PC-9 (cell line): ENCODE measurements at places on chromosomes 2 and 18. TPM values are rescaled to one million over a fixed set of nuclear protein-coding genes. Genes with fewer than 3 reads are reported as not detected.

MYO5B gene
- 23.3 and 25.4 TPM in 2 replicates for total RNA-seq

GRCh38 chr2:152071092-152071491 is 27.8 kb downstream of the CACNB4 start:
- no peak for DNase-seq

DNA sequence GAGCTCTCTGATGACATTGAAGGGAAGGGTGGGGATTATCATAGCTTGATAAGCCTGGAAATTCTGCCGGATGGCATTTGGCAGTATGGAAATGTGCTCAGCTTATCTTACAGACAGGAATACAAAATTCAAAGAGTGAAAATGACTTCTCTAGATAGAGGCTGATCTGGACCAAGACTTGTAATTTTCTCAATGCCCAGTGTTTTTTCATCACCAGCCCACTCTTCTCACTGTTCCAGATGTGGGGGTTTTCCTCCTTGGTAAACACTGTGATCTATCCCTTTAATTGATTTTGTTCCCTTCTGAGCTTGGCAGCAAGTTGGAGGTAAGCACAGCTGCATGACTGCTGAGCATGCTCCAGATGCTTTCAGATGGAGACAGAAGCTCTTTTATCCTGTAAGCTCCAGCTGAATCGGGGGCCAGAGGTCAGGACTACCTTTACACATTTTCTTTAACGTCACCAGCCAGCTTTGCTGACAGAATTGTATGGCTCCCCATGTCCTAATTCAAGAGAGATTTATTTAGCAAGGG is 287.4 kb upstream of the TCF4 start:
- no peak for DNase-seq

- DNase-seq: no peak
Measured at GRCh38 chr18:8717011-8717770, 11.8 kb downstream of the MTCL1 start.

PGAP1 gene
- total RNA-seq: 5.1 and 6.5 TPM in 2 replicates

- DNase-seq: no peak
Measured at GRCh38 chr2:164903204-164903603, 52.1 kb downstream of the SLC38A11 start.

TUBA4A gene
- 118 and 157 TPM in 2 replicates for total RNA-seq

DNA sequence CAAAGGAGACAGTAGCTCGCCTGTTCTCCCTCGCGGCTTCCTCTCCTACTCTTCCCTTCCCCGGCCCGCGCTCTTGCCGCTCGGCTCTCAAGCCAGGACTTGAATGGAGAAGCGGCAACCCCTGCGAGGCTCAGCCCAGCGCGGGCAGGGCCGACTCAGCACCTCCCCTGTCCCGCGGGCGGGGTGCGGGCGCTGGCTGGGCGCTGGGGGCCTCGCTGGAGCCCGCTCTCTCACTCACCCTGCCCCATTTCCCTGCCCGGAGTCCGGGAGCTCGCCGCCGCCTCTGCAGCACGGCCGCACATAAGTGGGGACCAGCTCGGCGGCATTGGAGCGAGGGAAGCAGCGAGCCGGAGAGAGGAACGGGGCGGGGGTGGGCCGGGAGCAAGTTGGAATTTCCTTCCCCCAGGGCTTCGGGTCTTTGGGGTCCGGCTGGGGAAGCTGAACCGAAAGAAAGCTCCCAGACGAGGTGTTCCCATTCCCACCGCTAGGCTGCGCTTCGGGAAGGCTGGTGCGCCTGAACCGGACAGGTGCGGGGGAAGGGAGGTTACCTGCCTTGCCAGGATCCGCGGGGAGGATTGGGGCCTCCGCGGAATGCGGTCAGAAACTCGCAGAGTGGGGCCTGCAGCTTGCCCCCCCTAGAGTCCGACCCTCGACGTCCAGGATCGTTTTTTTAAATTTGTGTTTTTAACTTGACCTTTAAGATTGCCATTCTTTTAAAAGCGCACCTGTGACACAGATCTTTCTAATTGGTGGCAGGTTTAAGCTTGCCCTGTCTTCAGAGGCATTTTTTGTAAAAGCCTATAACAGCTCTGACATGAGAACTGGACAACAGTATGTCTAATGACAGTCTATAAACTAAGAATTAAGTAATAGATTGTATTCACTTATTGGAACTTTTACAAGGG is at the start of gene COBLL1:
COBLL1 (minus strand) TSS at position 105 of the 905 bp plus-strand sequence. CDS start 627 bp downstream, outside the sequence.
- DNase-seq: peak; percentile 75

DNA sequence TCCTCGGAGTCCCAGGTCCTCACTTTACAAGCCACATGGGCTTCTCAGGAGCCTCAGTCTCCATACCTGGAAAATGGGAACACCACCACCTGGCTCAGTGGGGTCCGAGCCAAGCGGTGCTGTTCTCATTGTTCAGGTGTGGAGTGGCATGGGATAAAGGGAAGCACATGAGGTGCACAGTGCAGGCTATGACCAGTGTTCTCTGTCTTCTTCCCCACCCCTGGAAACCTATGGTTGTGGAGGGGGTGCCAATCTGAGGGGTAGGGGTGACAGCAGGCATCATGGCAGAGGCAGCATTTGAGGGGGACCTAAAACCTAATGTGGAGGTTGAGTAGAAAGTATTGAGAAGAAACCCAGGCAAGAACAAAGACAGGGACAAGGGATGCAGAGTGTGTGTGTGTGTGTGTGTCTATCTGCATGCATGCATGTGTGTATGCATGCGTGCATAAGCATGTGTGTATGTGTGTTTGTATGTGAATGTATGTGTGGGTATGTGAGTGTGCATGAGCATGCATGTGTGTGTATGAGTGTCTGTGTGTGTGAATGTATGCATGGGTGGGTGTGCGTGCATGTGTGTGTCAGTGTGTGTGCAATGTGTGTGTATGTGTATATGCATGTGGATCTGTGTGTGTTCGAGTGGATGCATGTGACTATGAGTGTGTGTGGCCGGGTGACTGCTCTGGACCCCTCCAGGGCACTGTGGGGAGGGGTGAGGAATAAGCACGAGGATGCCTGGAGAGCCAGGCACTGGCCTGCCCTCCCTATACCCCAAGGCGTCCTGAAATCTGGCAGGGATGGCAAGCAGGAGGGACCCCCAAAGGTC is 4.0 kb downstream of the KIF1A start:
- no peak for DNase-seq

DNA sequence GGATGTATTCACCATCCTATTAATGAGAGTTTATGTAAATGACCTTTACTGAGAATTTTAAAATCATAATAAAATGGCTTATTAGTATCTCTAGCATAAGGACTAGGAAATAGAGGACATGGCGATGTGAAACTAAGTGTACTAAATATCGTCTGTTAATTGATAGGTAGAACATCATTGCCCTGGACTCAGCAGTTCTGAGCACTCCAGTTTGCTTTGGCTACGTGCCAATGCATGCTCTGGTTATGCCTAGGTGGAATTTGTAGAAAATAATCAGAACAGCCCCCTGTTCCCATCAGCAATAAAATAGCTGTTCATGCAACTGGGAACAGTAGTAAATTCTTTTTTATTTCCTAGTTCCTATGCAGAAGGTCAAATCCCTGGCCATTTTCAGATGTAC is 247.8 kb downstream of the DOK6 start:
- no peak for DNase-seq

- DNase-seq: no peak
Measured at GRCh38 chr2:200747668-200748618, 63.8 kb upstream of the BZW1 start.

RGPD3 gene
- total RNA-seq: 0.09 TPM in 1 of 2 replicates, not detected in the other

- no peak for DNase-seq
Measured at GRCh38 chr2:233952335-233952734, 35.2 kb downstream of the TRPM8 start.

DNA sequence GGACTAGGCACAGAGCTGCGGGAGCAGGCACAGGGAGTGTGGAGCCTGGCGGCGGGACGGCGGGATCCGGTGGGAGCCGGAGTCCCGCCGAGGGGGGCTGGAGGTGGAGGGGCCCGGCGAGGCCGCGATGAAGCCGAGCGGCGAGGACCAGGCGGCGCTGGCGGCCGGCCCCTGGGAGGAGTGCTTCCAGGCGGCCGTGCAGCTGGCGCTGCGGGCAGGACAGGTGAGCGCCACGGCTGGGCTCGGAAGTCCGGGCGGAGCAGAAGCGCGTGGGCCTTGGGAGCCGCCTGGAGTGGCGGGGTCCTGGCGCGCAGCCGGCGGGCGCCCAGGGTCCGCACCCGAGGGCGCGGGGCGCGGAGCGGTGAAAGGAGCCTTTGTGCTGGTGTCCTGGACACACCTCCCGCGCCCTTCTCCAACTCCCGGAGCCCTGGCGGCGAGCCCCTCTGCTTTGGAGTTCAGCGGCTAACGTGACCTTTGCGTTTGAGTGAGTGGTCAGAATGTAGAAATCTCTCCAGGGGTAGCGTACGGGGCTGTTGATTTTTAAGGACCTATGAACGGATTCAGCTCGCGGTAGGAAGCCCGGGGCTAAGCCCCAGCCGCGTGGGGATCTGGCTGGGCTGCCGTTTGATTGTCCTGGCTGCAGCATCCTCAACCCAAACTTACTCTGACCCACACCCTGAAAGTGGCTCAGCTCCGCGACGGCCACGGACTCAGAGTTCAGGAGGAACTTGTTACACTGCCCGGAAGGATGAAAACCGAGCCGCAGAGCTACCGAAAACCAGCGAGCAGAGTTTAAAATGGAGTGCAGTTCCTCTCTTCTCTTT is 448 bp downstream of the IMPA2 start:
- DNase-seq: peak; percentile 59

KCNG3 gene
- 1.3 and 2.1 TPM in 2 replicates for total RNA-seq

FAM228A gene
- total RNA-seq: not detected in 2 replicates

GREB1 gene
- total RNA-seq: 0.20 and 0.37 TPM in 2 replicates

IL1B gene
- total RNA-seq: 1.4 TPM in 2 replicates

ZNF804A gene
- not detected in 2 replicates for total RNA-seq

DNA sequence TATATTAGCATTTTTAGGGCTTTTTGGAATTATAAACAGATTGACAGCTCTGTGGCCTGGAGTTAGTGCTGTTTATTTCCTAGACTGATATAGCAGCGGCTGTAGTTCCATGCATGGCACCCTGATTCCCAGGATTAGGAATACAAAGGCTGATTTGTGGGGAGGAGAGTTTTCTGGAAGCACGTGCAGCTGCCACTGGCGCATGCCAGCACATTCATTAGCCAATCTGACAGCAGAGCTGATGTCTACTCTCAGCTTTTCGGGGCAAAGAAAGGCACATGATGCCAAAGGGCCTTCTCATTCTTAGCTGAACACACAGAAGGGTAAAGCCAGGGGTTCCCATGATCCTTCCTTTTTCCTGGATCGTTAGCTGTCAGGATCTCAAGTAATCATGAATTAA is 45.7 kb upstream of the RAPH1 start:
- no peak for DNase-seq

DIPK1C gene
- not detected in 2 replicates for total RNA-seq

ALPG gene
- 0.76 and 1.2 TPM in 2 replicates for total RNA-seq

DNA sequence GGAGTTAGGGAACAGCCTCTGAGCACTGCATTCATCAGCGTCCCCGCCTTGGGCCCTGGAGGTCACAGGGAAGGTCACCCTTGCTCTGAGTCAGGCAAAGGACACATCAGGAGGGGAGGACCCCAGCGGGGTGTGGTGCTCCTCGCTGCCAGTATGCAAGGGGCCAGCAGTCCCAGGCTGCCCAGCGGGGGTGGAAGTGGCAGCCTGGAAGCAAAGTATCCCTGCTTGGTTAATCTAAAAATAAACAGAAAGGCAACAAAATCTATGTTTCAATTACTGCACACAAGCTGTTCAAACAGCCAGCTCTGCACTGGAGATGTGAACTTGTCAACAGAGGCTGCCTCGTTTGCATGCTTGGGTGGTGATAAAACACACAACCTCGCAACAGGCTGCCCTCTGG is 164.1 kb downstream of the KLHL29 start:
- no peak for DNase-seq

DNA sequence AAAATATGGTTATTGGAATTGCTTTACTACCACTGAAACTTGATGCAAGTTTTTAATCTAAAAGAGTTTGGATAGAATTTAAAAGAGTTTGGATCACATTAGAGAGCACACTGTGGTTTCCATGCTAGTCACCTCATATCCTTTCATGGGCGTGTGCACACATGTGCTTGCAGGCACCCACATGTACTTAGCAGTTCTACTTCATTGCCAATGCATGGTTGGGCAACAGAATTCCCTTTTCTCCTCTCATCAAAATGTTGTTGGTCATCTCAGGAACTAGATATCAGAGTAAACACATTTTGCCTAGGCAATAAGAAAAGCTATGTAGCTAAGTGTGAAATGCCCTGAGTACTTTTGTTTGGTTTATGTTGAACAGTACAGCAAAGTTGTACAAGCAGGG is 254.1 kb upstream of the RASGRP3 start:
- no peak for DNase-seq

DNA sequence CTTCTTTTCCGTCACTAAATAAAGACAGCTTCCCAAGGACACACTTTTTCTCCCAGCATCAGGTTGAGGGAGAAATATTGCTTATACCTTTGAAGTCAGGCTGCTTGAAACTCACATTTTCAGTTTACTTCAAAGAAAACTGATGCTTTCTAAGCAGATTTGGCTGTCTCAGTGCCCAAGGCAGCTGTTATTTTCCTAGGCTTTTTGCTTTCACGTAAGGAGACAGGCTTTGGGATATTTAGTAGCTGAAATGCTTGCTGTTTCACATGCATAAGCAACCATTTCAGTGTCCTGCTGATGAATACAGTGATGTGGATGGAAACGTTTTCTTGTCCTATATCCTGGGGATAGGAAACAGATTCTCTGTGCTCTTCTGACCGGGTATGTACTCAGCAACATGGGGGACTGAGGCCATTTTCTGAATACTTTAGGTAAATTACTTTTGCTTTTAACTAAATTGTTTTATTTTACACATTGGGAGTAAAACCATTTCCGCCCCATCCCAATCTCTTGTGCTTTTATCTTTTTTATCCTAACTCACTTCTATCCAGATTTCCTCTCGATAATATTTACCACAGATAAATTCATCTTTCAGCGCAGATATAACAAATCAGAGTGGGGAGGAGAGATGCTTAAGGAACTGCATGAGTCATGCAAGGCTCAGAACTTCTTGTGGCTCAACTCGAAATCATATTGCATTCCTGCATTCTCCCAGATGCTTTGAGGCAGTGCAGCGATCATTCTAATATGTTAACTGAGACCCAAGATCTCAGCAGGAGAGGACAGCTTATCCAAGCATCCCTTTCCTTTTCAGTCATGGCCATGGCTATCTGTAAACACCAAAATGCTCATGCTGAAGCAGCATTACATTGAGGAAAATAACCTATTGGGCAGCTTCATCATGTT is 22.2 kb downstream of the GALR1 start:
- no peak for DNase-seq

- DNase-seq: no peak
Measured at GRCh38 chr2:137508739-137509384, 455.4 kb upstream of the HNMT start.

- no peak for DNase-seq
Measured at GRCh38 chr18:13560306-13560705, 166.1 kb downstream of the FAM210A start.

GRCh38 chr18:46155641-46156051 is 51.5 kb downstream of the HAUS1 start:
- DNase-seq: peak; percentile 75

AGPS gene
- total RNA-seq: 101 and 107 TPM in 2 replicates

DNA sequence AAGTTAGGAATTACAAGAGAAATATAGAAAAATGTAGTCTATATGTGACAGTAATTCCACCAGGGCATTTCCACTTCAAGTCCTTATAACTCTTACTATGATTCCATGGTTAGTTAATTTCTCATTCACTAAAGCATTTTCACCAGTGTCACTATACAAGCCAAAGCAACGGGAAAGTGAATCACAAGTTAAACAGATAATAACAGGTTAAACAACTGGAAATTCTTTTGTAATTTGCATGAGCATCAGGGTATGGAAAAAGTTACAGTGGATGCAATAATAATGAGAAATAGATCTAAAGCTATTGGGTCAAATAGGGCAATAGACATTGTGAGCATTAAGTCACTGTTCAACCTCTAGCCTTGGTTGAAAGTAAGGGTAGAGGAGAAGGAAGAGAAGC is 88.9 kb upstream of the ST6GAL2 start:
- DNase-seq: no peak
